ENCODE measurements at places on chromosomes 6 and 20.

GRCh38 chr6:151224076-151224475, 15.7 kb upstream of the AKAP12 start:
- DNase-seq = no peak

DNA sequence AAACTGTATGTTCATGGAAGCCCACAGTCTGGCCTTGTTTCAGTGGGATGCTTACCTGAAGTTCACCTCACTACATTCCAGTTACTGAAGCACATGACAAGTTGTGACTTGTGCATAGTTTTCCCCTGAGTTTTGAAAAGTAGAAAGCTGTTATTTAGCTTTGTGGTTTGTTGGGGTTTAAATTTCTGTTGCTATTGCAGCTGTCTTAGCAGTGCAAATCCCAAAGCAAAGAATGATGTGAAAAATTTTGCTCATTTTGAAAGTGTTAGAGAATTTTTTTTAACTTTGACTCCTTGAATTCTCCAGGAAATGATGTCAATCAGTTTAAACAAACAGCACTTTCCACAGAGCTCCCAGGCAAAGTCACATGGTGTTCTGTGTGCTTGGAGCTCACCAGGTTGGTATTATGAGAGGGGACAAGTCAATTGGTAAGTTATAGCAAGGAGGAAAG, 268.4 kb downstream of the ADGRG6 start:
- DNase-seq = no peak

DNA sequence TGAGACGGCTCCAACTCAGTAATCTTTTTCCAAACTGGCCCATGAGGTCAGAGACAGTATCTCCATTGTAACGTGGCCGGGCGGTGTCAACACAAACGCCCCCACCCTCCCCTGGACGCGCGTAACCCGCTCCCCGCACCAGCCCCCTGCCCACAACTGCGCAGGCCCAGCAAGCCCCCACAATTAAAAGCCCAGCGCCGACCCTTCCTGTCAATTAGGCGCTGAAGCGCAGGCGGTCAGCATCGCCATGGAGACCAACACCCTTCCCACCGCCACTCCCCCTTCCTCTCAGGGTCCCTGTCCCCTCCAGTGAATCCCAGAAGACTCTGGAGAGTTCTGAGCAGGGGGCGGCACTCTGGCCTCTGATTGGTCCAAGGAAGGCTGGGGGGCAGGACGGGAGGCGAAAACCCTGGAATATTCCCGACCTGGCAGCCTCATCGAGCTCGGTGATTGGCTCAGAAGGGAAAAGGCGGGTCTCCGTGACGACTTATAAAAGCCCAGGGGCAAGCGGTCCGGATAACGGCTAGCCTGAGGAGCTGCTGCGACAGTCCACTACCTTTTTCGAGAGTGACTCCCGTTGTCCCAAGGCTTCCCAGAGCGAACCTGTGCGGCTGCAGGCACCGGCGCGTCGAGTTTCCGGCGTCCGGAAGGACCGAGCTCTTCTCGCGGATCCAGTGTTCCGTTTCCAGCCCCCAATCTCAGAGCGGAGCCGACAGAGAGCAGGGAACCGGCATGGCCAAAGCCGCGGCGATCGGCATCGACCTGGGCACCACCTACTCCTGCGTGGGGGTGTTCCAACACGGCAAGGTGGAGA, at the start of the genes HSPA1A and HSPA1L:
TSS of gene HSPA1A (plus strand) at position 519 of the 814 bp plus-strand sequence. CDS start at position 733, 214 bp downstream.
TSS of gene HSPA1L (minus strand) at position 259 of the 814 bp plus-strand sequence. CDS start 3,311 bp downstream, outside the sequence.
- no peak for DNase-seq

GRCh38 chr6:159128978-159129377, 40.2 kb upstream of the FNDC1 start:
- DNase-seq = no peak

DNA sequence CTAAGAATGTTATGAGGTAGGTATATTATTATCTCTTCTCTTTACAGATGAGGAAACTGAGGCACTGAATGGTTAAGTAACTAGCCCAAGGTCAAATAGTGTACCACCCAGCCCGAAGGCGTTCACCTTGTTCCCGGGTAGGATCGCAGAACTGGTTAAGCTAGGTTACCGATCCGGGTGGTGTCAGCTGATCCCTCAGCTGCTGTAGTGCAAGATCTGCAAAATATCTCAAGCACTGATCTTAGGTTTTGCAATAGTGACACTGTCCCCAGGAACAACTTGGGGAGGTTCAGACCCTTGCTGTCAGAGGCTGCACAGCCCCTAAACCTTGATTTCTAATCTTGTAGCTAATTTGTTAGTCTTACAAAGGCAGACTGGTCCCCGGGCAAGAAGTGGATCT, 28.1 kb downstream of the SLC52A3 start:
- DNase-seq = no peak

DNA sequence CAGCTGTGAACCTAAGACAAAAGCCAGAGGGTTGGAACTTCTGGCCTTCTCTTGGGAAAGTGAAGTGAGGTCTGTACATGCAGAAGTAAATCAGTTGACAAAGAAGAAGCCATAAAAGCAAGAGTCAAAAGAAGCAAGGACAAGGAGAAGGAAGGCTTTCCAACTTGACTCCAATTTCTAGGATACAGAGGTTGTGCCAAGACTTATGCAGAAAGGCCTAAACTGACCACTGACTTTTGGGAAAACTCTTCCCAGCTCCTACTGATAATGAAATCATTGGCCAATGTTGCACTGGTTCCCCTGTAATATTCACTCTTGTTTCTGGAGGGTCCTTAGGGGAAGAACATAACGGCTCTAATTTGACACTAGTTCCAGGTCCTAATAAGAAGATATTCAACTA, 29.3 kb upstream of the NT5E start:
- DNase-seq = no peak

- no peak for DNase-seq
Observed at GRCh38 chr20:49976542-49976941, 6.2 kb upstream of the SNAI1 start.

Measured in stimulated activated CD4-positive, alpha-beta T cell treated with anti-CD3 and anti-CD28 coated beads, Interleukin-1b, Interleukin-23, amount 100 ng/mL, for 1 hour (primary cell).